ENCODE measurements at places on chromosomes 5 and 9. TPM values are rescaled to one million over a fixed set of nuclear protein-coding genes. Genes with fewer than 3 reads are reported as not detected.

Gene C9orf153
- not detected for total RNA-seq

Gene PRDM9
- total RNA-seq, result not detected

Gene FOXD4
- not detected for total RNA-seq

Gene PTTG1
- 212 TPM for total RNA-seq

Gene PCDHGA1
- total RNA-seq, result 0.32 TPM

Gene SLC36A2
- not detected for total RNA-seq

Gene FOXD1
- total RNA-seq, result 0.30 TPM
